ENCODE measurements at places on chromosomes 7 and 10.

DNA sequence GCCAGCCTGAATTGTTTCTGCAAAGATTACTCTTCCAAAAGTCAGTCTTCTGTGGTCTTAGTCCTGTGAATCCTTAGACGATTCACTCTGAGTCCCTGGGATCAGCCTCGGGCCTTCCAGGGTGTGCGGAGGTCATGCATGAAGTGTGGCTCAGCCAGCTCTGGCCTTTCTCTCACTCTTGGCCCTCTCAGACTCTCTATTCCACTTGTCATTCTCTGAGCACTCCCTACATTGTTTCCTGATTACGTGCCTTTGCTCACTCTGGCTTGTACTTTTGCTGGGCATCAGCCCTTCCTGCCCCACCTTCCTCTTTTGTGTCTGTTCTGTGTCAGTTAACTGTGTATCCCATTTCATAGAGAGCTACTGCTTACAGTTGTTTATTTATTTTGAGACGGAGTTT, 36.0 kb downstream of the CCNY start:
- DNase-seq: no peak

GRCh38 chr10:89281606-89282395, 20.0 kb upstream of the IFIT2 start:
- DNase-seq: no peak

DNA sequence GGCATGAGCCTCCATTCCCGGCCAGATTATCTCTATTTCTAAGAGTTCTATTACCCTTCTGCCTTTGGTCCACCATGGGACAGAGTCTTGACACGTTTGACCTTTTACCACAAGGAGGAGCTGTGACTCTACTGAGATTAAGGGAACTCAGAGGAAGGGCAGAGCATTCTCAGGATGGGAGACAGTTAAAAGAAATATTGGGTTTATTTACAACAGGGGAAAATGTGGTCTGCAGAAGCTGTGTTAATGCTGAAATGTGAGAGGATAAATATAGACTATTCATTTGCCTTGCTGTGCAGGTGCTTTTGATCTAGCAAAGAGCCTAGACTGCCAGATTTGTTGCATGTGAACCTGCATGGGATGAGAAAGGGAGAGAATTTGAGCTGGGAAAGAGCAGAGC, 45.8 kb upstream of the PRSS58 start:
- DNase-seq: no peak

DNA sequence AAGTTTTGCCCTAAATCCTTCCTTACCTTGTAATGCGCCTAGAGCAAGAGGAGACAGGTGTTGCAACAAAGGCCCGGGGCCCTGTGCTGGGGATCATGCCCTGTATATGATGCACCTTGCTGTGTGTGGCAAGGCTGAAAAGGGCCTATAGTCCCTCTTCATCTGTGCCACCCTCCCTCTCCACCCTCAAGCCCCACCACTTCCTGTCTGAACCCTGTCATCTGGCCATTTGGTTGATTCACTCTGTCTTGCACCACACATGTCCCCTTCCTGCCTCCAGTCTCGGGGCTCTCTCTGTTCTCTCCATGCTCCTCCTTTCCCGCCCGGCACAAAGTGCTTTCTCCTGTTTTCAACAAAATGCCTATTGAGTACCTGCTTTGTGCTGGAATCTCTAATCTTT, 11.5 kb upstream of the MALSU1 start:
- no peak for DNase-seq
